Lower lobe of right lung (tissue), 2 donors: ENCODE measurements at places on chromosomes 16 and 17. TPM values are rescaled to one million over a fixed set of nuclear protein-coding genes. Genes with fewer than 3 reads are reported as not detected.

DNA sequence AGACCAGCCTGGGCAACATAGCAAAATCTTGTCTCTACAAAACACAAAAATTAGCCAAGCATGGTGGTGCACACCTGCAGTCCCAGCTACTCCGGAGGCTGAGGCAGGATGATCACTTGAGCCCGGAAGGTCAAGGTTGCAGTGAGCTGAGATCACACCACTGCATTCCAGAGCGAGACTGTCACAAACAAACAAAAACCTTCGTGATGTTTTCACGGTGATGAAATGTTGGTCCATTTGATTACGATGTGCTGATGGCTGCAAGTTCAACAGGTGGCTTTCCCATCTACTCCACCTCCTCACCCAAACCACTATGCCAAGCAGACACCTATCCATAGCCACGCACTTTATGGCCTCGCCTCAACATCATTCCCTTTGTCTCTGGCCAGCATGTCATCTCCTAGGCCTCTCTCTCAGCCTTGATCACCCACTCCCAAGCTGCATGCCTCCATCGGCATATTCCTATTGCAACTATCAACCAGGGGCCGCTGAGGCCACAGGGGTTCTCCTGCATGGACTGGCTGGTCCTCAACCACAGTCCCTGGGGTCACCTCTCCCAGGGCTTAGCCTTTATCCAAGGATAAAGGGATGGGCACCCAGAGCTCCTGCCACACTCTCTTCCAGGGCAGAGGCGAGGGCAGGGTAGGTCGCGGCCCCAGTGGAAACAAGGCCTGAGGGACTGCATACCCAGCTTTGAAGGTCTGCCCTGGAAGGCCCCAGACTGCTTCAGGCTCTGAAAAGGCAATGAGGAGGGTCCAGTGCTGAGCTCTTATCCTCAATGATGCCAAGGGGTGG lies 17.1 kb upstream of the ALOX15B start:
- DNase-seq, result no peak

Gene TNFSF12
- 91.3 TPM for total RNA-seq

Gene WNT3
- total RNA-seq, result 2.2 TPM

Gene SGF29
- total RNA-seq, result 40.6 TPM

Gene CCL5
- total RNA-seq, result 18.2 TPM
